Lung microvascular endothelial cell (primary cell): ENCODE measurements at places on chromosomes 12 and 14.
A peak's percentile ranks its signal among the peaks of the same experiment; 100 is the strongest.

GRCh38 chr14:24095271-24096068 lies 1.4 kb downstream of the PCK2 start:
- DNase-seq = no peak

DNA sequence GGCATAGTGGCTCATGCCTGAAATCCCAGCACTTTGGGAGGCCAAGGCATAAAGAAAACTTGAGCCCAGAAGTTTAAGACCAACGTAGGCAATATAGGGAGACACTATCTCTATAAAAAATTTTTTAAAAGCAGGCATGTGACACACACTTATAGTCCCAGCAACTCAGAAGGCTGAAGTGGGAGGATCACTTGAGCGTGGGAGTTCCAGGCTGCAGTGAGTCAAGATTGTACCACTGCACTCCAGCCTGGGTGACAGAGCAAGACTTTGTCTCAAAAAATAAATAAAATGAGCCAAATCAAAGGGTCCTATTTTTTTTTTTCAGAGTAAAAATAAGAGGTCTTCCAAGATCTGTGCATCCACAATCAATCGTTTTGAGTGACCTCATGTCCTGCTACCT lies 237.6 kb downstream of the SLC16A7 start:
- no peak for DNase-seq

GRCh38 chr14:69475194-69475818 lies 9.2 kb upstream of the PLEKHD1 start:
- DNase-seq = peak; percentile 19

DNA sequence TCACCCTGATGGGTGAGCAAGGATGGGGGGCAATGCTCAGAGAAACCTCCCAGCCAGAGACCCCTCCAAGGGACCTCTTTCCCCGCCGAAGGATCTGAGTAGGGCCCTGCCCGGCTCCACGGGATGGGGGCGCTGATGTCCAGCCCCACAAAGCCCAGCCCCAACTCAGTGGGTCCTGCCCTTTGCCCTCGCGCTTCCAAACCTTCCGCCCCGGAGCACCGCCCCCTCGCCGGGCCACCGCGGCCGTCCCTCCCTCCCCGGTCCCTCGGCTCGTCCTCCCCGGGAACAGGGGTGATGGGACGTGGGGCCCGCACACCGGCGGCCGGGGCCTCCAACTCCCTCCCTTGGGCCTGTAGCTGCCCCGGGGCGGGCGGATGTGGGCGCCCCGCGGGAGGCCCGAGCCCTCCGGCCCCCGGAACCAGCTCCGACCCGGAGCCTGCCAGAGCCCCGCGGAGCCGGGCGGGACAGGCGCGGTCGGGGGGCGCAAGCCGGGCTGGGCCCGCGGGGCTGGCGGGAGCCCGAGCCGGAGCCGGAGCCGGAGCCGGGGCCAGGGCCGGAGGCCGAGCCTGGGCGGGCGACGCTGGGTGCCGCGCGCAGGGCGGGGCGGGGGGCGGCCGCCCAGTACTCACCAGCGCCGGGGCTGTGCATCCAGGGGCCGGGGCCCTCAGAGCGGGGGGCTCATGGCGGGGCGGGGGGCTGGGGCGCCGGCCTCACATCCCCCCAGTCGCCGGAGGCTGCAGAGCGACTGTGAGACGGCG lies 386 bp downstream of the HDAC7 start:
- DNase-seq = peak; percentile 35

DNA sequence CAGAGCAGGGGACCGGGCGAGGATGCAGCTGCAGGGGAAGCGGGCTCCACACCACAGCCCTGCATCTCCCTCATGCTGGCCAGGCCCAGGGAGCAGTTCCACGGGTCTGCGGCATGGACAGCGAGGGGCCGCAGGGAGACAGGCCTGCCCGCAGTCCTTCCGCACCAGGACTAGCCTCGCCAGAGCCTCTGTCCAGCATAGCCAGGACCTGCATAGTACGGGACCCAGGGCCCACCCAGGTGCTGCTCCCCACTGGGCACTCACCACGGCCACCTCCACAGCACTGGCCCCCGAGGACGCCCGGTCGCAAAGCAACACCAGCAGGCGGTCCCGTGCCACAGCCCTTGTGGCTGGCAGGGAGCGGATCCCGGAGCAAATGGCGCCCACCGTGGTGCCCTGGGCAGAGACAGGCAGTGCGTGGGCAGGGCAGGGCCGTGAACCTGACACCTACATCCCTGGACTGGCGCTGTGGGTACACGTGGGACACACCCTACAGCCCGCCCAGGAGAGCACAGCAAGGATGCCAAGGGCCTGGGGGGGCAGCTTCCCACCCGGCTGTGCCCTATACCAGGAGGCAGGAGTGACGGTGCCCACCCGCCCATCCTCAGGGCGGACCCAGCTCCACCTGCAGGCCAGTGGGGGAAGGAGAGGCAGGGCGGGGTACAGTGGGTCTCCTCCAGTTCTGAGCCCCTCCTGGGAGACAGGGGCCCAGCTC lies 23.8 kb downstream of the JAG2 start:
- DNase-seq = no peak

DNA sequence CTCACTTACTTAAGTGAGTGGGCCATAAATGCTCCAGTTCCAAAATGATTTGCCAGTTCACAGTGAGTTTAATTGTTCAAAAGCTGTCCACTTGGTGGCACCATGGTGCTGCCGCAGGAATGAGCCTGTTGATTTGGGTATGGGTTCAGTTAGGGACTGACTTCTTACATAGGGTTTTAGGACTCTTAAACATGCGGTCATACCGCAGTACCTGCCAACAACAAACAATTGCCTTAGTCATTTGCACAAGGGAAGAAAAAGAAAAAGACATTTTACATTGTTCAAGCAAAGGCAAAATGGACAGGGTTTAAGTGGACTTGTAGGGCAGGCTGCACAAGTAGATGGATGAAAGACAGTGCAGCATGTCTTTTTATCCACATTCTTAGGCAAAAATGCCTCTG lies 80.0 kb upstream of the DBX2 start:
- DNase-seq = peak; percentile 67

DNA sequence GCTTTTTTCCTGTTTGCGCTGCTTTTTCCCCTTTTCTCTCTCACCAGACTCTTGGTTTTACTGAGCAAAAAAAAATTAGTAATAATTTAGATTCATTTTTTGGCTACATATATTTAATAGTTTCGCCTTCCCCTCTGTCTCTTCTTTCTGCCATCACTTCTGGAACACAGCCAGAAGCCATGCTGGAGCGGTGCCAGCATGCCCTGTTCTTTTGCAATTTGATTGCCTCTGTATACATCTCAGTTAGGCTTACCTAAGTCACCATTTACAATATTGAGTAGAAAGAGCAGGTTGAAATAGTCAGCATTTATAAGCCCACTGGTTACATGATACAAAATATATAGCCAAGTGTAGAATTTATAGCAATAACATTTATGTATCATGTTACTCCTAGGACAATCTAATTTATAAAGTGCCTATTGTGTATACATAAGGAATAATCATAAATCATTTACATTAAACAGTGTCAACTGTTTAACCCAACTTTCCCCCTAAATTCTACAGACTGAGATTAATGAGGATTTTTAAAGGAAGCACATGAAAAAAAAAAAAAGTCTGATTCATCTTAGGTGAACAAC lies 413.8 kb upstream of the SOX5 start:
- DNase-seq = no peak

- DNase-seq = no peak
Observed at GRCh38 chr12:62654326-62655241, 188.0 kb downstream of the MON2 start.

DNA sequence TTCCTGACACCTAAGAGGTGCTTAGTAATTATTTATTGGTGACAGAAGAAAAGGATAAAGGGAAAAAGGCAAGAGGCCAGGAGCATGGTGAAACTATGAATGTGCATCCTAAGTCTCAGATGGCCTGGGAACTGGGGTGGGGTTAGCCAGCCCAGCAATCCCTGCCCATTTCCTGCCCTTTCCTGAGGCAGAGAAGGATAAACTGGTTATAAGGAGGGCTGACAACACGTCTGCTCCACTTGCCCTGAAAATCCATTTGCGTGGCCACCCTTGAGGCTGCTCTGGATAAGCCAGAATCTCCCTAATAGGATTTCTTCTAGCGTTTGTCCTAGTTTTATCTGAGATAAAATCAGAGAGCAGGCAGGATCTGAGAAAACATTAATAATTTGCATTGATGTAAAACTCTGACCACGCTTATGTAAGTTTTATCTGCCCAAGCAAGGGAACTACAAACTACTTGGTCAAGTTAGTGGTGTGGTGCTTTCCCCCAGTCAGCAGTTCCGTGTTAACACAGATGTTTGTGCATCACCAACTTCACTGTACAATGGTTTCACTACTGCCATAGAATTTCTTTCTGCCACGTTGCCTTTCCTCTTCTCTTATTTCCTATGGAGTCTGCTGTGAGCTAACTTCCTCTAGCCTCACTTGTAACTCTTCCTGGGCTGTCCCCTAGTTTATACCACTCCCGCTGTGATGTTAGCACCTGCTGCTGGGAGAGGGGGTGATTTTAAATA lies 392.7 kb downstream of the RPS29 start:
- no peak for DNase-seq

- DNase-seq = no peak
Observed at GRCh38 chr12:18721452-18721851, 16.4 kb downstream of the PLCZ1 start.

DNA sequence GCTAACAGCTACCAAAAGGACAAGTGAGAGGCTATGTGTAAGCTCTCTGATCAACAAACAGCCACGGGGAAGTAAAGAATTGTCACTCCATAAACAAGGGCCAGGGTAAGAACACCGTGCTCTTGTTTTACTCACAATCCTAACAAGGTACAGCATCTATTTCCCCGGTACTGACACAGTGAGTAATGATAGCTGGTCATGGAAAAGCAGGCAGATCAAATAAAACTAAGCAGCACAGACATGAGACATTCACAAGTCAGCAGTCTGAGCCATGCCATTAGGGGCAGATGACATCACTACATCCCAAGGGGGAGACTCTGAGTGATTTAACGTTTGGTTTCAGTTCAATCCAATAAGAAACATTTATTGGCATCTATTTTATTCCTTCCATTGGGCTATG lies 54.4 kb downstream of the ARL6IP4 start:
- peak; percentile 19 for DNase-seq

- DNase-seq = no peak
Observed at GRCh38 chr14:48983351-48983888, 602.8 kb downstream of the RPS29 start.

- no peak for DNase-seq
Observed at GRCh38 chr12:13374793-13375192, 178.3 kb downstream of the EMP1 start.

- no peak for DNase-seq
Observed at GRCh38 chr14:51962711-51963110, 26.6 kb upstream of the RTRAF start.

- no peak for DNase-seq
Observed at GRCh38 chr12:113142173-113142885, 6.8 kb upstream of the RASAL1 start.

- peak; percentile 26 for DNase-seq
Observed at GRCh38 chr14:42214981-42215491, 608.4 kb downstream of the LRFN5 start.

DNA sequence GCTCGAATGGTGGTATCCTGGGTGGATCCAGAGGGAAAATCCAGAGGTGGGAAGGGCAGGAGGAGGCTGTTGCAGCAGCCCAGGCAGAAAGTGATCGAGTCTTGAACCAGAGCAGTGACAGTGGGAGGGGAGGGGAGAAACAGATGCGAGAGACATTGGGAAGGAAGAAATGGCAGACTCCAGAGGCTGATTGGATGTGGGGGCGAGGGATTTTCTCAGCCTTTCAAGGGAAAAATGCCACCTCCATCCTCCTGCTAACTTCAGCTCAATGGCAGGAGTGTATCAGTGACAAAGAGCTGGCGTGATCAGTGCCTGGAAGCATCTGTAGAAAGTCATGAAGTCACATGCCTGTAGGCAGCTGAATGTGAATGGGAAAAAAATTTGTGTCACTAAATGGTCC lies 38.6 kb upstream of the NRXN3 start:
- DNase-seq = no peak

GRCh38 chr12:74897425-74898211 lies 312.0 kb downstream of the KCNC2 start:
- DNase-seq = no peak

DNA sequence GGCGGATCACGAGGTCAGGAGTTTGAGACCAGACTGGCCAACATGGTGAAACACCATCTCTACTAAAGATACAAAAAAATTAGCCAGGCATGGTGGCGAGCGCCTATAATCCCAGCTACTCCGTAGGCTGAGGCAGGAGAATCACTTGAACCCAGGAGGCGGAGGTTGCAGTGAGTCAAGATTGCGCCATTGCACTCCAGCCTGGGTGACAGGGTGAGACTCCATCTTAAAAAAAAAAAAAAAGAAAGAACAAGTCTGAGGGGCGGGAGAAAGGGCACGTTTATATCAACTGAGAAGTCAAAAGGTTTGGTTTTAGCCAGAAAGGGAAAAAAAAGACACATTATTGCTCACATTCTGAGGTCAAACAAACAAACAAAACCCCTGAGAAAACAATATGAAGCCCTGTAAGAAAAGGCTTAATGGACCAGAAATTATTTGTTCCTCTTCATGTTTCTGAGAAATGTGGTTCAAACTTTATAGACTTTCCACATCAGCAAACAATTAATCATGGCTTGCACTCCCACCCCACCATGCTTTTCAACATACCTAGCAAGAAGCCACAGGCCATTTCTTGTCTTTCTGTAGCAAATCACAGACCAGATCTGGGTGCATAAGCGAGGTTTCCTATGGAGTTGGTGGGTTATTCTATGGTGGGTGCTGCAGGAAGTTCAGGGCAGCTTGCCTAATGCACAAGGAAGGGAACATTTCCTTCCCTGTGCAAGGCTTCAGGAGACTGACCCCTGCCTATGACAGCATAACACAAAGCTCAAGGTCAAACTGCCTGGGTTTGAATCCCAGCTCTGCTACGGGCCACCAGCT lies 80.1 kb downstream of the SSPN start:
- no peak for DNase-seq

DNA sequence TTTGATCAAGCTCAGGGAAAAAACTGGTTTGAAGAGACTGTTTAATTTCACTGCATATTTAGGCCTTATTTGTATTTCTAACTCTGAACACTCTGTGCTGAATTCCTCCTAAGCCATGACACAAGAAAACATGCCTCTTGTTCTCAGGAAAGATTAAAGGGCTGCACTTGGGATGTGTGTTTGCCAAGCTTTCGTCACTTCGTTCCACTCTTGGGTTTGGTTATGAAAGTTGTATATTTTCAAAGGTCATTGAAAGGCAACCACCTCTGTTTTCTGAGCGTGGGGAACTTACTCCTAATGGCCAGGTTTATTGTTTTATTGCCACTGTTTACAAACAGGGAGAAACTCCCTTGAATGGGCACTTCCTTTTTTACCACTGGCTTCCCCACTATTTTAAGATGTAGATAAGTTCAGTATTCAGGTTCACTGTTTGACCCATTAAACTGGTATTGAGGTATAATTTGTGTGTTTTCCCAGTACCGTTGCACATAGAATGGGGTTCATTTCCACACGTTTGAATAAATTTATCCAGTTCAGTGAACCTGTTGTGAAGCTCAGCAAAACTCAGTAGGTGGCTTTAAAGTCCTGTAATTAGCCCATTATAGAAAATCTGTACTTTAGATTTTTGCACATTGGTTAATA lies 65.3 kb downstream of the NKX2-1 start:
- DNase-seq = no peak

DNA sequence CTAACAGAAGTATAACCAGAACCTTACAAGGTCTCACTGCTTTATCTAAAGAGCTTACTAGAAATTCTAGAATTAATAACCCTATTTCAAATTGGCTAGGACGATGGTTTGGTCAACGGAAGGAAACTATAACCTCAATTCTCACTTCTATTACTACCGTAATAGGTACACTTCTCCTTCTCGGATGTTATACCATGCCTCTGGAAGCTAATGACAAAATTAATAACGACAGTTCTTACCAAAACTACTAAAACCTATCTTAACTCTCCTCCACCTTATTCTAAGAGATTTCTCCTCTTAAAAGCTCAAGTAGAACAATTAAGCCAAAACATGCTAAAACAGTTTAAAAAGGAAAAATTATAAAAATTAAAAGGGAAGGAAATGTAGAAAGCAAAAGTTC lies 23.7 kb upstream of the UBC start:
- DNase-seq = no peak
